ENCODE measurements at places on chromosomes 11 and 22.
A peak's percentile ranks its signal among the peaks of the same experiment; 100 is the strongest.

DNA sequence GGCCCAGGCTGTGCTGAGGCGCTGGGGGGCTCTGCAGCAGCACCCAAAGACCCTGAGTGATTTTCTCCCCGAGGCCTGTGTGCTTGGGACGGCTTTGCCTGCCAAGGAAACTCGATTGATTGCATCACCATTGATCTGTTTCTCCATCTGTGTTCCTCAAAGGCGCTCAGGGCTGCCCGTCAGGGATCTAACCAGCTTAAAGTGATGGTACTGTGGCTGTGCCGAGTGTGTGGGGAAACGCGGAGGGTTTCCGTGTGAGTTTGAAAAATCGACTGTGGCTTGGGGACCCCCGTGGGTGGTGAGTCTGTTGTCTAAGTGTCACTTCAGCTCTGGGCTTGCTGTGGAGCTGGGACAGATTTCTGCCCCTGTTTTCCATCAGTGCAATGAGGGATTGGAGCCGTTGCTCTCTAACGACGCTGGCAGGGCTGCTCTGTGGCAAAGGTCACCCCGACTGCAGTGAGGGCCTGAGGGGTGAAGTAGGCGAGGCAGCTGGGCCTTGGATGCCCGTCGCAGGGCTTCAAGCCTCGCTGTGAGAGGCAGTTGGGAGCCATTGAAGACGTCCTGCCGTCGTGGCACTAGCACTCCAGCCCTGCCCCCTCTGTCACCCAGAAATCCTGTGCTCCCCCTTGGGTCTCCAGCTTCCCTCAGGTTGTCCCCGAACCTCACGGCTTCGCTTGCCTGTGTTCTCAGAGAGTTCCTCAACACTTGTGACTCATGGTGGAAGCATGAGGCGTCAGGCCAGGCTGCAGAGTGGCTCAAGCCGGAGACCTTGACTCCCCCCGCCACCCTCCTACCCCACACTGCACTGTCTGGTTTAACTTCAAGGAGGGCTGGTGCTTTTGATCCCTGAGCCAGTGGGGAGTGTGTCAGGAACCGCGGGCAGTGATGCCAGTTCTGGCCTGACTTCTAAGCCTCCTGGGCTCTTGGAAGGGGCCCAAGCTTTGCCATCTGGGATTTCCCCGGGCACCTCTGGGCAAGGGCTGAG, 21.8 kb downstream of the CACNA1I start:
- DNase-seq: no peak

DNA sequence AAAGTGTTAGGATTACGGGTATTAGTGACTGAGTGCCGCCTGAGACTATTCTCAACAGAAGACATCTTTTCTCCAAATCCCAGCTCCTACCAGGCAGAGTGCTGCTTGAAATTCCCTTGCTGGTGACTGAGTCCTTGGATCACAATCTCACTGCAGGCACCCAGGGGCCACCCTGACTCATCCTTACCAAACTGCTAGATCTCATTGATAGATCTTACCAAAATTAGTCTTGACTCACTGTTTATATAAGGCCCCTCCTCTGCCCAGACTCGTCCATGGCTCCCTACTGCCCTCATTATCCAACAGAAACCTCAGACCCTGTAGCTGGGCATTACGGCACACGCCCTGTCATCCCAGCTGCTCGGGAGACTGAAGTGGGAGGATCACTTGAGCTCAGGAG, 14.7 kb downstream of the TBC1D10A start:
- DNase-seq: no peak

GRCh38 chr11:126467046-126467370, 111.5 kb downstream of the ST3GAL4 start:
- DNase-seq: no peak

DNA sequence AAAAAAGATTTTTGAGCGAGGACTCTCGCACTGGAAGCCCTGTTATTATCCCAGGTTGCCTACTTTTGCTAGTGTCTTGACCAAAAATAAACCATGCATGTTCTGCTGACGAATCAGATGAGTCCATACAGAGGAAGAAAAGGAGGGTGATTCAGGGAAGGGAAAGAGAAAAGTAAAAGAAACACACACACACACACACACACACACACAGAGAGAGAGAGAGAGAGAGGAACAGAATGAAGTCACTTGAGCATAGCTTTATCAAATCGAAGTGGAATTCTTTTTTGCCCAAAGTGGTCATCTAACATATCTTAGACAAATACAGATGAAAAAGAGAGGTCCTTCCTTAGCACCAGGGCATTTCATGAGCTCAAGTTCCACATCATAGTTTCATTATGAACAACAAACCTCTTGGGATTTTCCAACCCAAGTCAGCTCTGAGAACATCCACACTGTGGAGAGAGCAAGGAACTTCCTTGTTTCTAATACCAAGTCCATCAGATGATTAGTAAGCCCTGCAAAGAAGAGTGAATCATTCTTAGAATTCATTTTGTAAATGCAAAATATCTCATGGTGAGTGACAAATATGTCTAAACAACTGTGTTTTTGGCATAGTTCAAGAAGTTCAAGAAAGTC, 7.7 kb upstream of the MMP12 start:
- DNase-seq: no peak

GRCh38 chr11:34855754-34856095, 60.5 kb downstream of the APIP start:
- DNase-seq: no peak

GRCh38 chr22:40008726-40009291, 14.1 kb downstream of the FAM83F start:
- DNase-seq: no peak

GRCh38 chr11:121422675-121423074, 29.4 kb upstream of the SORL1 start:
- DNase-seq: no peak

GRCh38 chr11:93131709-93132108, 66.1 kb downstream of the SLC36A4 start:
- no peak for DNase-seq

DNA sequence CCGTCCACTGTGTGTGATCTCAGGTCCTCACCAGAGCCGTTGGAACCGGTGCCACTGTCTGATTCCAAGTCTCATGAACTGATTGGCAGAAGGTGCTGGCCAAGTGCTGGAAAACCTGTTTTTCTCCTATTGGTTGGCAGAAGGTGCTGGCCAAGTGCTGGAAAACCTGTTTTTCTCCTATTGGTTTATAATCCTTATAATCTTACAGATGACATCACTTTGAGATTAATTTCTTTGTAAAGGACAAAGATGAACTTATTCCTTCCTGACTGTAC, 1106.3 kb downstream of the BRD1 start:
- DNase-seq: no peak

GRCh38 chr22:38467904-38468442, at the start of gene KDELR3:
Gene KDELR3, plus strand, starts transcription at chr22:38468096. Its CDS starts 138 bp downstream, at chr22:38468234.
- DNase-seq: peak; percentile 75

- DNase-seq: no peak
Observed at GRCh38 chr22:39946503-39947219, 13.5 kb upstream of the TMA7B start.

GRCh38 chr11:1598816-1599215, 722 bp upstream of the KRTAP5-2 start:
- DNase-seq: no peak

GRCh38 chr22:20441631-20442484, 4.2 kb upstream of the SCARF2 start:
- DNase-seq: no peak

DNA sequence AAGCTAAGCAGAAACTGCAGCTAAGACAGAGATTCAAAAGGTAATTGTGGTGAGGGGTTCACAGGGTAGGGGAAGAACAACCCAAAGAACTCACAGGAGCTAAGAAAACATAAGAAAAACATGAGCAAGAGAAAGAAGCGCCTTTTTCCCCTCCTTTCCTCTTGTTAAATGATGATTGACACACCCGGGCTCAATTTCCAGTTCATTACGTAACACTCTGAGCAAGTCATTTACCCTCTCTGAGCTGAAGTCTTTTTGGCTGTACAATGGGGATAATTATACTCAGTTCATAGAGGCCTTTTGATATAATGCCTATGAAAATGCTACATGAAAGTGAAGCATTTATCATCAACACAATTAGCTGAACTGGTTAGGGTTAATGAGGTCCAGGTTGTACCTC, 17.2 kb downstream of the LRP4 start:
- DNase-seq: no peak

- no peak for DNase-seq
Observed at GRCh38 chr22:44406341-44407170, 91.5 kb downstream of the RTL6 start.

DNA sequence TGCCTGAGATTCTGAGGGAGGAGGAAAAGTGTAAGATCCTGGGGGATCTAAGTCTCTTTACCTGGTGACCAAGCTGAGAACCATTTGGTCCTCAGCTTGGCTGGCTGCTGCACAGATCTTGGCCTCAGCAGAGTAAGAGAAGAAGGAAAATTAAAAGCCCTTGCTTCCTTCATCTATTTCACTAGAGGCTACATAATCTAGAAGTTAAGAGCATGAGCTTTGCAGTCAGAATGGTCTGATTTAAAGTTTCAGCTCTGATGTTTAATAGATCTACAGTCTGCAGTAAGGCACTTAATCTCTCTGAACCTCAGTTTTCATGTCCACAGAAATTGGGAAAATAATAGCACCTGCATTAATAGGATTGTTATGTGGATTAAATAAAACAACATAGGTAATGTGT, 3.1 kb upstream of the ZBTB16 start:
- DNase-seq: no peak

GRCh38 chr11:37002831-37003230, 404.8 kb upstream of the RAG2 start:
- no peak for DNase-seq

DNA sequence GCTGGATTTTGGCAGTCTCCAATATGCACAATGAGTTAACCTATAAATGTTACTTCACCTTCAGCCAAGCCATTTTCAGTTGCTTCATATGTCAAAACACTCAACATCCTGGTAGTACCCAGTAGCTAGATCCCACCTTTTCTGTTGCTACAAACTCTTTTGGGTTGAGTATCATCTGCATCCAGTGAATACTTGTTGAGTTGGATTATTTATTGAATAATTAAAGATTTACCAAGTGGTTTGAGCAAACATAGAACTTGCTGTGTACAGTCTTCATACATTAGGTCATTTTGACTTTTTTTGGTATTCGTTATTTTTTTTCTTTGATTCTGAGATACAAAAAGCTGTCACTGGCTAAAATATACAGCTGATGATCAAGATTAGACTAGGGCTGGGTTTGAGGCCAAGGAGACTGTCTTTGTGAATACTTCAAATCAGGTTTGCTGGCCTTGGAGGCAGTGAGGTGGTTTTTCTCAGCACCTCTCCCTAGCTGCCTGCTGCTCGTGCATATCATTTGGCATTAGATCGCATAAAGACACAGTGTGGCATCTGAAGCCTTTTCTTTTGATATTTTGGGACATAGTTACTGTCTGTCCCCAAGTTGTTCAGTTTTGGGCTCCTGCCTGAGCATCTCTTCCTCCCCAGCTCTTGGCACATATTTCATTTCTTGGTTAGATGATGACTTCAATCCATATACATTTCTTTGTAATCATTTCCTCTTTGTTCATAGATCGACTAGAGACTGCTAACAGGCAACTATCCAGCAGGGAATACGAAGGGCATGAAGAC, 62.8 kb downstream of the AMOTL1 start:
- DNase-seq: no peak

DNA sequence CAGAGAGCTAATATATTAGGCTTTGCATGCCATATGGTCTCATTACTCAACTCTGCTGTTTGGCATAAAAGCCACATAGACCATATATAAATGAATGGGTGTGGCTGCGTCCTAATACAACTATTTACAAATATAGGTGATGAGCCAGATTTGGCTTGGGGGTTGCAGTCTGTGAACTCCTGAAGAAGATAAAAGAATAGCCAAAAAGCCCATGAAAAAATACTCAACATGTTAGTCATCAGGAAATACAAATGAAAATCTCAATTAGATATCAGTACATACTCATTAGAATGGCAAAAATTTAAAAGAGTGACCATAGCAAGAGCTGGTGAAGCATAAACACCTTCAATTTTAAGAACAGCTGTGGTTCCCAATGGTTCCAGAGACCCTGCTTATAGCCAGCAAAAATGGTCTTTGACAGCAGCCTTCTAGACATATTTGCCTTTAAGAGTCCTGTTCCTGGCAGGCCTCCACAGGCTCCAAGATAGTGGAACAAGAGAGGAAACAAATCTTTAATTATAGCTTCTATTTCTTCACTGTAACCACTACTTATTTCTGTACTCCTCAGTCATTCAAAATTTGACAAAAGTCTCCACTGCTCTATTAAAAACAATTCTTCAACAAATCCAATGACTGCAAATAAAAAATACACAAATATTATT, 16.1 kb downstream of the C2CD3 start:
- no peak for DNase-seq

DNA sequence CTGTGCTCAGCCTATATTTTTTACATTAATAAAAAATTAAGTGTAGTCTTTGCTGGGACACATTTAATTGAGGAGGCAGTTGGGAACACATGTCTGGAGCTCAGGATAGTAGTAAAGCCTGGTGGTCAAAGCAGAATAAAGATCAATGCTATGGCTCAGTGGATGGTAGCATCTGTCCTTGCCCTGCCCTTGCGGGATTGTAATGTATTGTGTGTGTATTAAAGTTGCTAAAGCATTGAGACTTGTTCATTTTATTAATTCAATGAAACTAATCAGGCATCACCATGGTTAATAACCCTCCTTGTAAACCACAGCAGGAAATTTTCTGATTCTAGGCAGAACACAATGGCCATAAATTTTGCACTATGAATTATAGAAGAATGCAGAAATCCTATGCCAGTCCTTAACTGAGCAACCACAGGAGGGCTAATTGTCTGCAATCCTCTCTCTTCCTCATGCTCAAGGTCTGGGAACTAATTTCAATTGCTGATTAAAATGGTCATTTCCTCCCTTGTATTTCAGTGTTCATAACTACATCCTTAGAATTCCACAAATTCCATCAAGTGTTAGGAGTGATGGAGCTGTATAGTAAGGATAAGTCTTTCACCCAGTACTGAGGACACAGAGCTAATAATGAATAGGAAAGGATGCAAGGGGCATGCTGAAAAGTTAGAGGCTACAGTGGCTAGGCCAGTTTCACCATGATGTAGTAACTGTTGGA, 403.2 kb upstream of the DDI1 start:
- DNase-seq: no peak

- DNase-seq: no peak
Observed at GRCh38 chr11:112511271-112511670, 250.6 kb upstream of the PLET1 start.

DNA sequence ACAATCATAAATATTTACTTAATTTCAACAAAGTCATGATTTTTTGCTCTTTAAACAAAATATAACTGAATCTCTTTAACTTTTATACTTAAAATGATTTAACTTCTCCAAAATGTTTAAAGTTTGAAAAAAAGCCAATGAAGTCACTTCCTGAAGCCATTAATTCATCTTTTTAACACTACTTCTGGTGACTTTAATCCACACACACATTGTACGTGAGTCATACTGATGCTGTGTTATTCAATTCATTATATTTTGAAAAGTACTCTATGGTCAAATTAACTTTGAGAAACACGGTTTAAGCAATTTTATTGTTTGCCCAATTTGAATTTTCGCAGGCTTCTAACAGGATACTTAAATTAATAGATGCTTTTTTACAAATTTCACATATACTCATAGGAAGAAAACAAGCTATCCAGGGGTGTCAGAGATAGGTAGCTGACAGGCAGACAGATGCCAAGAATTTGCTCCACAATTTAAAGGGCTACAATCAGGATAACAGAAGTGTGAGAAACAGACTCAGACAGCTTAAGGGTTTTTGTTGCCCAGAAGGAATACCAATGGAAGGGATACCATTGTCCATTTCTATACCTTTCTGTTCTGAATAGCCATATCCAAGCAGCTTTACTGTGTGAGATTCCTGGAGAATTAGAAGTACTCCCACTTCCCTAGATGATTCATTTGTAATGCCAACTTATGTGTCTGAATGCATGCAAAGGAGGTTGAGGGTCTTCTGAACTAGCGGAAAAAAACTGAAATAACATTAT, 118.4 kb downstream of the RBFOX2 start:
- no peak for DNase-seq

- no peak for DNase-seq
Observed at GRCh38 chr11:120912504-120912903, 111.4 kb upstream of the TBCEL start.
